Naive thymus-derived CD8-positive, alpha-beta T cell (primary cell): ENCODE measurements at places on chromosomes 7 and 10. TPM values are rescaled to one million over a fixed set of nuclear protein-coding genes. Genes with fewer than 3 reads are reported as not detected.

ZCCHC24 gene
- 1.1 TPM for total RNA-seq

SPAM1 gene
- total RNA-seq: not detected

GNAI1 gene
- 2.0 TPM for total RNA-seq

SUN3 gene
- total RNA-seq: not detected

GHRHR gene
- total RNA-seq: not detected

FKBP6 gene
- not detected for total RNA-seq

CDK5 gene
- total RNA-seq: 6.0 TPM

TBXAS1 gene
- total RNA-seq: 2.7 TPM

DNA sequence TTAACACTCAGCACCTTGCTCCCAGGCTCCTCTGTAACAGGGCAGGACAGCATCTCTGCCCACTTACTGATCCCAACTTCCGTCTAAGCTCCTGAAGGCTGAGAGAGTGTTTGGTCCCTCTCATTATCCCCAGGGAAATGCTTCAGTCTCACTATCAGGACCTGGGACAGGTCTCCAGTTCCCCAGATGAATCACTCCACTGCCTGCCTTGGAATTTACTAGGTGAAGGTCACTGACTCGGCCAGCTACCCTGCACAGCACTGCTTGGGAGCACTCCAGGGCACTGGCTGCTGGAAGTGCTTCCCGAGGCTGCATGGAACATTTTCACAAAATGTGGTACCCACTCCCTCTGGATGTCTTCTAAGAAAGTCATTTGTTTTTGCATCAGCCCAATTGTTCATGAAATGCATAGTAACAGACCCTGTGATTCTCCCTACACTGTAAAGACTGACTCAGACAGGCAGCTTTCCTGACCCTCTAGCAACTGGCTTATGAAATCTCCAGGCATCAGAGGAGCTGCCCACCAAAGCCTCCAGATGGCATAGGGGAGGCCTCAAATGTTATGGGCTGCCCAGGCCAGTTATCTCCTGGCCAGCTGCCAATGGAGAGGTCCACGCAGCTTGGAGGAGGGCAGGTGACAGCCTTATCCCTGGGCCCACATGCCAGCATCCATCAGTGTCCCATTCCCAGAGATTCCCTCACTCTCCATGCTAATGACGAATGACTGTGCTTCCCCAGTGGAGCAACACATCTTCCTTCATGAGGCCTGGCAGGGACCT lies 89.1 kb downstream of the GFRA1 start:
- DNase-seq: no peak

DNA sequence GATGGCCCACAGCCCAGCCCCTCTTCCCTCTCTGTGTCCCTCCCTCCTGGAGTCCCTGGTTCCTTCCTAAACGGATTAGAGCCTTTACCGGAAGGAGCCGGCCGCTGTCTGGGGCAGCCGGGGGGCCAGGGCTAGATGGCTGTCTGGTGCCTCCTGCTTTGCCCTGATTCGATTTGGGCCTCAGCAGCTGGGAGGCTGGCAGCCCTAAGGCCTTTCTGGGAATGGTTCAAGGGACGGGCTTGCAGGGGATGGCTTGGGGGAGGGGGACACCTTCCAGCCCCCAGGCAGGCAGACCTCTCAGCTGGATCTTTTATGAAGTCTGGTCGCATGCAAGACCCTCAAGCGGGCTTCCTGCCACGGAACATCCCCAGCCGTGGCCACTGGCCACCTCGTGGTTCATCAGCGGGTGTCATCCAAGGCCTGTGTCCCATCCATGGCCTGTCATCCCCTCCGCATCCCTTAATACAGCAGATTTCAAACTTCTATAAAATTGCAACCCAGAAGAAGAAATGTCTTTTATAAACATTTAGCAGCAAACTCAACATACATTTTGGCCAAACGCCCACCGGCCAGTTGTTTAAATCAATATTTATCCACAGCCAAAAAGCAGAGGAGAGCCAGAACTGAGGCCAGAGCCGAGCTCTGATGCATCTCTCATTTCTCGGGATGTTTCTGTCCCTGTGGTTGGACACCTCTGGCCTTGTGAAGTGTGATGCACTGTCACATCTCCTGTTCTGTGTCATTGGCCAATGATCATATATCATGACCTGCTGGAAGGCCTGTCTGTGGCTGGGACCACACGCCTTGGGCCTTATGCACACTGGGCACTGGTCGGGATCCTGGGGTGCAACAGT lies 52.0 kb downstream of the GTF2IRD1 start:
- DNase-seq: no peak

DNA sequence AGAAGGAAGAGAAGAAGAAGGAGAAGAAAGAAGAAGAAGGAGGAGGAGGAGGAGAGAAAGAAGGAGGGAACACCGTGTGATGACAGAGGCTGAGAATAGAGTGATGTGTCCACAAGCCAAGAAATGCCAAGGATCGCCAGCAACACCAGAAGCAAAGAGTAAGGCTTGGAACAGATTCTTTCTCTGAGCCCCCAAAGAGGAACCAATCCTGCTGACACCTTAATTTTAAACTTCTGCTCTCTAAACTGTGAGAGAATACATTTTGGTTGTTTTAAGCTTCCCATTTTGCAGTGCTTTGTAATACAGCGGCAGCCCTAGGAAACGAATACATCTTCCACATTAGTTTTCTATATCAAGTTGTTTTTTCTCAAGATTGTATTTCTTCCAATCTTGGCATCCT lies 13.9 kb upstream of the WNT8B start:
- DNase-seq: no peak

DNA sequence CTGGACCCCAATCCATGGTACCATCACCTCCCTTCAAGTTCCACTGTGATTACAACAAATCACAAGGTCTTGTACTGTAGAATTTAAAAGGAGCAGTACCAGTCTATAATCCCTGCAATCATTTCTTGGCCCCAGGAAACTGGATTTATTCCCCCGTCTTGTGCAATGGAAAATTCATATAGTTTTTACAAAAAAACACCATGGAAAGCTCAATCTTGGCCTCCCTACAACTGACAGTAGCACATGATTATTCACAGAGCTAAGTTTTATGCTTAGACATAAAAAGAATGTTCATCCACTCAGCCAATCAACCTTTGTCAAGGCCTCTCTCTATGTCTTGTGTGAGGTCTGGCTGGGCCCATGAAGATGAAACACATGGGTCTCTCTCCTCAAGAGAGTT lies 10.2 kb downstream of the DGKI start:
- DNase-seq: no peak

DNA sequence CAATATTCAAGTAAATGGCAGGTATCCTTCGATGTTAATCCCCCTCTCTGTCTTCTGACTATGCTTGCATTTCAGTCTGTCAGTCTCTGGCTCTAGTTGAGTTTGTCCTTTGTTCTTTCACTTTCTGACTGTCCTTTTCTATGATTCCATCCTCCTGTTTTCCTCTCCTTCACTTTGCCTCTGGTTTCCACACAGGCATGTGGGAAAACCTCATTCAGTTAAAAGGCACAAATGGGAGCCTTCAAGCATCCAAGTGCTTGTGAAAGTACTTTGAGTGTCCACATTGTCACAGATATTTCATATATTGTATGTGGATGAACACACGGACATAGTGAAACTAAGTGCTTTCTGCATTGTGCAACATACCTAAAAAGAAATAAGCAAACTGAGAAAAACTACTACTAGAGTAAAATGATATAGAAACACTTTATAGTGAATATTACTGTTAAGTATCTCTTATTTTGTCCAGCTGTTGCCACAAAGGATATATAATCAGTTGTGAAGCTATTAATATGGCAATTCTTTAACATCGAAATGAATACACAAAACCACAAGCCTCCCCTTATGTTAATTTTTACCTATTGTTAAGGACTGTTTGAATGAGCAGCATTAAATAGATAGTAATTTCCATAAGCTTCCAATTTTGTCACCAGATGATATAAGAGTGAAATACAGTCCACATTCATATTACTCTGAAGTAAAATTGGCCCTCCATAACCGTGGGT lies 71.7 kb downstream of the NRBF2 start:
- no peak for DNase-seq

DNA sequence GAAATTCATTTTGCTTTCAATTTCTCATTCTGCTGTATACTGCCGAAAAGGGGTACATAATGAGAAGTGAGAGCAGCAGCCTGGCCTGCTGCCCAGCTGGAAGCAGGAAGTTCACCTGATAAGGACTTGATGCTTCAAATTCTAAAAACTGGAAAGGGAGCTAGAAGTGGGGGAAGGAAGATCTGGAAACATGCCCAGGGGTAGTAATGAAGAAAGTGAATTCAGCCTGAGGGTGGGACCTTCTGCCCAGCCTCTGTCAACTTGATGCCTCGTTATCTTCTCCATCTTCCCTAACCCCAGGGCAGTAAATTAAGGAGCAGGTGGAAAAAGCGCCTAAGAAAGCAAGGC lies 69.4 kb downstream of the ARMH3 start:
- DNase-seq: no peak

DNA sequence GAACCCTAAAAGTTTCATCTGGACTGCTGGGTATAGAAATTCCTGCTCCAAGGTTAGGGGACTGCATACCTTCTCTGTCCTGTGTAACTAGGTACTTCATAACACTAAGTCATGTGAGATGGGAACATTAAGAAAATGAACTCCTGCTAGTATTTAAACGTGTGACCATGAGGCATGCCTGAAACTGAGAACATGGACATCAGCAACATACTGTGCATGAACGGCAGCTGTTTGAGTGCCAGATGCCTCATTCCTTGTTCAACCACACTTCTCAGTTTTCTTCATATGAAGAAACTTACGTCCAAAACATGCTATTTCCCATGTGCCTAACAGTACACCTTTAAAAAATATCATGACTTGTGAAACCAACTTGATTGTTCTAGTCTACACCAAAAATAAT lies 88.5 kb downstream of the CREM start:
- no peak for DNase-seq

DNA sequence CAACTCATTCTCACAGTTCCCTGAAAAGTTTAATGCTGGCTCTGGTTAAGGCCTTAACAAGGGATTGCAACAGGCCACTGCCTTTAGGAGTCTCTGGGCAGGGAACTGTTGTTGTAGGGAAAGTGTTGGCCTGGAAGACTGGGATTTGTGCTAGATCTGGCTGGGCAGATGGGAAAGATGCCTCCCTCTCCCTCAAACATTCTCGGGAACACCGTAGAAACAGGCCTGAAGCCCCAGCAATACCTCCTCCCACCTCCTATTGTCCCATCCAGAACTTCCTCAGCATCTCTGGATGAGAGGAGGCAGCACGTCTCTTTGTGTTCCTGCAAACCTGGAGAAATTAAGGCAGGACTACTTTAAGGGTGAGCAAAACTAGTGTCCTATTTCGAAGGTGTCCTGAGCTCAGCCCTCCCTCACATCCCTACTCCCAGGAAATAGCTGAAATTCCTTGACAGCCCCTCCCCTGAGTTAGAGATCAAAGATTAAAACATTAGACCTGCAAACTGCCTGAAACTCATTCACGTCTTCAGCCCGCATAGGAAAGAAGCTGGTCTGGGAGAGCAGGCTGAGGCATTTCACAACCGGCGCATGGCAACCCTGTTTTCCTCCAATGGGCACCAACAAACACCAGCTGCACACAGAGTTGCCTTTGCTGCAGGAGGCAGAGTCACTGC lies 10.9 kb upstream of the MAP3K8 start:
- DNase-seq: no peak

DNA sequence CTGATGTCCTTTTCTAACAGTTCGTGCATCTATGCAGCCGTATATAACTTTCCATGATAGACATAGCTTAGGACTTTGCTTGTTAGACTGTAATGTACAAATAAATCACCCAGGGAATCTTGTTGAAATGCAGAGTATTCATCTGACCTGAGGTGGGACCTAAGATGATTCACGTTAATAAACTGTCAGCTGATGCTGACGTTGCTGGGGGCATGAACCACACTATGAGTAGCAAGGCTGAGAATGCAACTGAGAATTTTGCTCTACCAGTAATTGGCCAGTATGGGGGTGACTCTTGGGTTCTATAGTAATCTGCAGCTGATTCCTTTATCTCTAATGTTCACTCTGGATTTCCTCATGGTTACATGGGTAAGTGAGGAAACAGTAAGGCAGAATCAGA lies 130.1 kb upstream of the MALRD1 start:
- DNase-seq: no peak

GRCh38 chr10:11465406-11465805 lies 146.0 kb downstream of the USP6NL start:
- DNase-seq: no peak
